ENCODE measurements at places on chromosomes 16 and 17.

- no peak for DNase-seq
Observed at GRCh38 chr17:3553419-3554401, 3.9 kb downstream of the TRPV3 start.

DNA sequence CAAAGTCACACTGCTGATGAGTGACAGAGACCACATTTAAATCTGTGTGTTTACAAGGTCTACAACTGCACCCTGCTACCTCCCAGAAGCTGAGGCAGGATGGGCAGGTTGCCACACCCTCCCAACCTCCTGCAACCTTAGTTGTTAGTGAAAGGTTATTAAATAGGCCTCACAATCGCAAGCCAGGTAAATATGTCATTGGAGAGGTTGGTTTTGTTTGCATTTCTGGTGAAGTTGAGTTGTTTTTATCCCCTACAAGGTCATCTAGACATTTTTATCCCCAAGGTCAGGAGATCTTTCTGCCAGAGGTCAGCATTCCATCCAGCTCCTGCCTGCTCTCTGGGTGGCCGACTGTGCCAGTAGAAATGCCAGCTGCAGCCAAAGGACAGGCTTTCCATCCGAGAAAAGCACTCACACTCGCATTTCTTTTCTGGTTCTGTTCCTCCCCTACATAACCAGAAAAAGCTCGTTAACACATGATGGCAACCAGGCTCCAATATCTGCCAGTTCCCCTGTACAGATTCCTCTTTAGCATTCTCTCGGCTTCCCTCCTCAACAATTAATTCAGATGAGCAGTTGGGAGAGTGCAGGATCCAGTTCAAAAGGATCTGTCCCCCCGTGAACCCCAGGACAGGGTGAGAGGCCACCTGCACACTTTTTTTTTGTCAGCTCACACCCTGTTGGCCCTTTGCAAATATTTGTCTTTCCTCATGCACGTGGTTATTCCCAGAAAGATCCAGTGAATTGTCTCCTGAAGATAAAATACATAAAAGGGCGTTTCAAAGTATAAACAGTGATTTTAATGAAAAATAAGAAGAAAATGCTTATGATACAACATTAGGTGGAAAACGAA, 562.8 kb downstream of the MAF start:
- DNase-seq = no peak

DNA sequence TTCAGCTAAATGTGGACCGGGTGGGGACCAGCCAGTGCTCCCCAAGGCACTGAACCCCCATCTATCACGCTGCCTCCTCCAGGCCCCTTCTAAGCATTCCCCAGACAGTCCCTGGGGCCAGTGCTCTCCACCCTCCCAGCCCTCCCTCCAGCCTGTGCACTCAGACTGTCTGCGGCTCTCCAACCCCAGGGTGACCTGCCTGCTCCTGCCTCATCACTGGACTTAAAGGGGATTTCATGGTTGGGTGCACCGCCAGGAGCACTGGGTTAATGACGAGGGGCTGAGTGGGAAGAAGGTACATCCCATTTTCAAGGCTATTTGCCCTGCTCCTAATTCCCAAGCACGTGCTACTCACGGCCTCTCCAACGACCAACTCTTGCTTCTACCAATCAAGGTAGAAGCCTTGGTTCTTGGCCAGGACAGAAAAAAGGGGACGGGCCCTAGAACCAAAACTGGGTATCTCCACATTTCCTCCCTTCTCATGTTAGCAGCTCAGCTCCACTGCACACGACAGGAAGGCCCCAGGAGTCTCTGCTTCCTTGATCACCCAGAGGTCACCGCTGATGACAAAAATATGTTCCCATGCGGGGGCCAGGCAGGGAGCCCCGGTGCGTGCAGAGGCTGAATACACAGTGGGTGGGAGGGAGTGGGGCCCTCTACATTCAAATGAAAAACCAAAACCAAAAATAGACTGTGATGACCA, 3.5 kb upstream of the ABR start:
- peak; percentile 65 for DNase-seq

- no peak for DNase-seq
Observed at GRCh38 chr17:75754378-75755204, 10.4 kb downstream of the GALK1 start.

GRCh38 chr17:75856062-75856756, 1.1 kb upstream of the WBP2 start:
- peak; percentile 30 for DNase-seq

DNA sequence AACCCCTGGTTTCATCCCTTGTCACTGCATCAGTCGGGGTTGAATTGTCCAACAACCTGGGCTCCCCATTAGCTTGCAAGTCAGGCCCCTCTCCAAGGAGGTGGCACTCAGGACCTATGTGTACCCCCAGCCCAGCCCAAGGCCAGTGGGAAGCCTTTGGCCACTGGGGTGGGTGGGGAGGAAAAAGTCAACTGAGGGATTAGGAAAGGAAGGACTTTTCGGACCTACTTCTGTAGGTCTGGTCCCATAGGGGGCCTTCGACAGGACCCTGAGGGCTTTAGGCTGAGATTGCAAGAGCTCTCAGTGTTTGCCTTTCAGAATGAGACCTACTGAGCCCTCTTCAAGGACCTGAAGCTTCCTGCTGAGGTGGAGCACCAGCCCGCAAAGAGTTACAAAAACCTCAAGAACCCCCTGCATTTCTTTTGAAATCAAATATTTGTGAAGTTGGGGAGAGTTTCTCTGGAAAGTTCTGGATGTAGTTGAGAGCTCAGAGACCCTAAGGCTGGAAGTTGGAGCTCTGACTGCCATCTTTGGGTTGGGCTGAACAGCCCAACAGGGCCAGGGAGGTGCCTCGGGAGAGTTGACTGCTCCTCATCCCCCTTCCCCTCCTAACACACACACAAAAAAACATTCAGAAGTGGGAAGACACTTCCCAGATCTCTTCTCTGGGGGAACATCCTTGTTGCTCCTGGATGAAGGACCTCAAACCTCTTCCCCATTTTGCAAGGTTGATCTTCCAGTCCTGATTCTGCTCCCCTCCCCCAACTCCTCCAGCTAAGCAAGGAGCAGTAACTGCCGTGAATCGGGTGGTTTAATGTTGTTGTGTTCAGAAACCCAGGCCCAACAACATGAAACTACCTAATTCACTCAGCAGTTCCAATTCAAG, 5.8 kb upstream of the HOXB9 start:
- no peak for DNase-seq

DNA sequence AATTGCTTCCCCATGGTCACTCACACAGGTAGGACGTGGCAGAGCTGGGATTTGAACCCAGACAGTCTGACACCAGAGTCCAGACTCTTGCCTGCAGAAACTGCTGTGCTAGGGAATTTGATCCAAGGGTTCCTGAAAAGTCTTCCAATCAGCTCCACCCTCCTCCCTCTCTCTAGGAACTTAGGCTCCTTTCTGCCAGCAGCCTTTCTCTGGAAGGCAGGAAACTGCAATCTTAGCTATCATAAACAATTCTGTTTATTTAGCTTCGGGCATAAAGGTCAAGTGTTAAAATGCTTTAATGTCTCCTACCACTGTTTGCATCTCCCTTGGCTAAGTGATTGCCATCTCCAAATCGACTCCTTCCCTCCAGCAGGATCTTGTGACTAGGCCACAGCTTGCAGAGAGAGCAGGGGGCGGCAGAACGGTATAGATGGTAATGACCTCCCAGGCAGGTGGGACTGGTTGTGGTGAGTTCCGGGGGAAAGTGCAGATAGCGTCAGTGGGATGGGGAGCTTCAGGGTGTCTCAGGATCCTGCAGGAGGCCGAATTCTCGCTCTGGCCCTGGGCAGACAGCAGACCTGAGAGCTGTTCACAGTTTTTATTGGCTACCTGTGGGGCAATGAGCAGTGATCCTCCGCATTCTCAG, 882.4 kb upstream of the EEF2KMT start:
- DNase-seq = no peak

- DNase-seq = no peak
Observed at GRCh38 chr16:84684592-84684965, 15.2 kb upstream of the USP10 start.

- DNase-seq = no peak
Observed at GRCh38 chr16:49622421-49623402, 233.2 kb downstream of the ZNF423 start.

GRCh38 chr16:89491974-89492687, 1.8 kb upstream of the ANKRD11 start:
- DNase-seq = no peak

- DNase-seq = peak; percentile 73
Observed at GRCh38 chr17:51371732-51372151, 111.4 kb downstream of the UTP18 start.

DNA sequence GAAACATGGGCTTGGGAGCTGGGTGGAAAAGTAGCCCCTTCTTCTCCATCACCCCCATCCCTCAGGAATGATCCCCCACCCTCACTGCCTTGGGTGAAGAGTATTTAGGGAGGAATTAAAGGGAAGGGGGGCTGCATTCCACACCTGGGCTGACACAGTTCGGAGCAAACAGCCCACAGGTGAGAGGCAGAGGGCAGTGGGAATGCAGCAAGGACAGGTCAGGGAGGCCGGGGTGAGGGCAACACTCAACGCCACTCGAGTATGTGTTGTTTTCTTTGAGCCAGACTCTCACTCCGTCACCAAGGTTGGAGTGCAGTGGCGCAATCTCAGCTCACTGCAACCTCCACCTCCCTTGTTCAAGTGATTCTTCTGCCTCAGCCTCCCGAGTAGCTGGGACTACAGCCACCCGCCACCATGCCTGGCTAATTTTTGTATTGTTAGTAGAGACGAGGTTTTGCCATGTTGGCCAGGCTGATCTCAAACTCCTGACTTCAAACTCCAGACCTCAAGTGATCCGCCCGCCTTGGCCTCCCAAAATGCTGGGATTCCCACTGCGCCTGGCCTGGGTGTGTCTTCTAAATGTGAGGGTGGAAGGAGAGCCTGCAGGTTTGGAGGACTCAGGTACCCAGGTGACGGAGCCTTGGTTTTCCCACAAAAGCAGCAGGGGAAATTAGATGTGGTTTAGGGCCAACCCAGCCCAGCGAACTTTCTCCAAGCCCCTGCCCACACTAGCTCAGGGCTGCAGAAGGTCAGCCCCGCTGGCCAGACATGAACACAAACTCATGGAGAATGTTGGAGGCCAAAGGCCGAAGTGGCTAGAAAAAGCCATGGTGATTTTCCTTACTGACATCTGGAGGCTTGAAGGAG, 21.2 kb upstream of the ITGA3 start:
- DNase-seq = no peak

DNA sequence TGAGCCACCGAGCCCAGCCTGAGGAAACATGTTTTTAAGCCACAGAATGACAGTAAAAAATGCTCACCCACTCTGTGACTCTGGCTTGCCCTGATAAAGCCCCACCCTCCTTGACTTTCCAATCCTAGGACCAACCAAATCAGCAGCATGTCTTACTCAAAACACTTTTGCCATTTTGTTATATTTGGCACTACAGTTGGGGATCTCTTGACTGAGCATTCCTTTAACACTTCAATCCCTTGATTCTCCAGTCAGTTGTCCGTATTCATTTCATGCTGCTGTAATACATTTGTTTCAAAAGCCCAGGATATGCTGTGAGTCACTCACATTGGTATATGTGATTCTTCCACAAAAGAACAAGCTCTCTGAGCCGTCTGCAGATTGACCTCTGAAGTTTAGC, 8.2 kb downstream of the MYH3 start:
- DNase-seq = no peak

DNA sequence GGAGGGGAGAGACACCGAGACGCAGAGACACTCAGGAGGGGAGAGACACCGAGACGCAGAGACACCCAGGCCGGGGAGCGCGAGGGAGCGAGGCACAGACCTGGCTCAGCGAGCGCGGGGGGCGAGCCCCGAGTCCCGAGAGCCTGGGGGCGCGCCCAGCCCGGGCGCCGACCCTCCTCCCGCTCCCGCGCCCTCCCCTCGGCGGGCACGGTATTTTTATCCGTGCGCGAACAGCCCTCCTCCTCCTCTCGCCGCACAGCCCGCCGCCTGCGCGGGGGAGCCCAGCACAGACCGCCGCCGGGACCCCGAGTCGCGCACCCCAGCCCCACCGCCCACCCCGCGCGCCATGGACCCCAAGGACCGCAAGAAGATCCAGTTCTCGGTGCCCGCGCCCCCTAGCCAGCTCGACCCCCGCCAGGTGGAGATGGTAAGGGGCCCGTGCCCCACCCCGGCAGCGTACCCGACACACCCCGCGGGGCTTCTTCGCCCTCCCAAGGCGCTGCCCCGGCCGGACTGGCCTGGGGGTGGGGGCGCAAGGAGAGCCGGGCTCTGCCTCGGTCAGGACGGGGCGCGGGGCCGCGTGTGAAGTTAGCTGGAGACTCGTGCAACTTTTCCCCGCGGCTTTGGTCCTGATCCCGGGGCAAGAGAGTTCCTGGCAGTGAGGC, 427 bp downstream of the PPP1R1B start:
- DNase-seq = no peak

DNA sequence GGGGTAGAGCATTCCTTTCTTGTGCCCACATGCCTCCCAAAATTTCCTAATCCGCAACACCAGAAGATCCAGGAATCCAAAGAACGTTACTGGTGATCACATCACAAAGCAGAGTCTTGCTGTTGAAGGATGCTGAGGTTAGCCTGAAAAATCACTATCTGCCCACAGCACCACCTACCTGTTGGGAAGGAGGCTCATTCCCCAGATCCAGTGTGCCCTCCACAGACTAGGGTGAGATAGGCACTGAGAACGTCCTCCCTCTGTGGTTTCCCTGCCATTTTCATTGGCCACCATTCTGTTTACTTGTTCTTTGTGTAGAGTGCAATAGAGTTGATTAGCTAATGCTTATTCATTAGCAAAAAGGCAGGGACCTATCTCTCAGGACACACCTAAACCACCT, 30.3 kb downstream of the RCVRN start:
- no peak for DNase-seq

DNA sequence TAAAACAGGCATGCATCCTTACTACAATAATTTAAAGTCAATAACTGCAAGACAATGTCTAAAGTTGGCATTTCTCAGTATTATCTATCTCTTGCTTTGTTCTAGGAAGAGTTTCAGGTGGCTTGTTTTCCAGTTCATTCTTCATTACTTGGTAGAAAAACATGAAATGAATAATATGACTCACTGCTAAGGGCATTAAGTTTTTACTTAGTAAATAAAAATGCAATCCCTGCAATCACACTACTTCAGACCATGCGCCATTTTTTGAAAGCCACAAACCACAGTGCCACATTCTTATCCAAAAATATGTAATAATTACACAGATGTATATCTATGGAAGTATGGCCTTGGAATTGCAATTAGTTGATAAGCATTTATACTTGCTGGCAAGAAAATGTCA, 55.4 kb downstream of the CREBBP start:
- DNase-seq = no peak

DNA sequence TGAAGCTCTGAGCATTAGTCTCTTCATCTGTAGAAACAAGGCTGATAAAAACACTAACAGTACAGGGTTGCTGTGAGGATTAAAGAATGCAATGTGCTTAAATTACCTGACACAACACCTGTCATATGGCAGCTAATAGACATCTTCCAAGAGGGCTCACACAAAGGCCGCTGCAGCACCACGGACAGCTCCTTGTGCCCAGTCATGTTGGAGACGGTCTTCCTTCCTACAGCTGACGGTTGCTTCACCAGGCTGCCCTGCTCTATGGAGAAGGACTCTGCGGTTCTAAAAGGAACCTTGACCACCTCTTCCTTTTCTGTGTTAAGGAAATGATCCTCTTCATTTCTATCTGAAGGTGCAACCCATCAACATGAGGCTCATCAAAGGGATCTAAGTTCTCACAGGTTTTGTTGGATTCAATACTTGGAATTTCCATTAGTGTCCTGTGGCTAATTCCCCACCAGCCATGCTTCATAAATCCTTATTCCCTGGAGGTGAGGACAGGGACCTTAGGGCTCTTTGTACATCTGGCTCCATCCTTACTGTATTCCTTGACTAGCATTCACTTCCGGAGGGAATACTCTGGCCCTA, 138.9 kb upstream of the CES5A start:
- peak; percentile 44 for DNase-seq

GRCh38 chr16:30096105-30096861, at the start of gene YPEL3:
Gene YPEL3 (minus strand): TSS chr16:30096213. CDS start chr16:30095482, 731 bp downstream.
- DNase-seq = peak; percentile 79

Data from suppressor macrophage treated with lipopolysaccharide for 4 hours (primary cell).